ENCODE measurements at places on chromosomes 13 and 19. TPM values are rescaled to one million over a fixed set of nuclear protein-coding genes. Genes with fewer than 3 reads are reported as not detected.
A peak's percentile ranks its signal among the peaks of the same experiment; 100 is the strongest.

DNA sequence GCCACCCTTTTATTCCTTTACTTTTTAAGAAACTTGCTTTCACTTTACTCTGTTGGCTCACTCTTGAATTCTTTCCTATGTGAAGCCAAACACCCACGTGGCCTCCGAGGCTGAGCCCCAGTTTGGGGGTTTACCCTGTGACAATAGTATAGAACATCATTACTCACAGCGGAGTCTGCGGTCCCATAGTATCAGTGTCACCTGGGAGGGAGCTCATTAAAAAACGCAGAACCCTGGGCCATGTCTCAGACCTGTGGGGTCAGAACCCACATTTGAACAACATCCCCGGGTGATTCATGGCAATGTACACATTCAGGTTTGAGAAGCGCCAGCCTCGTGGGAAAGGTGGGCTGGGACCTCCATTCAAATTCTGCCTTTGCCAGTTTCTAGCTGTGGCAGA, 36.0 kb upstream of the UBL3 start:
- no peak for DNase-seq

GRCh38 chr19:17739121-17739875, 12.0 kb upstream of the FCHO1 start:
- no peak for DNase-seq

DNA sequence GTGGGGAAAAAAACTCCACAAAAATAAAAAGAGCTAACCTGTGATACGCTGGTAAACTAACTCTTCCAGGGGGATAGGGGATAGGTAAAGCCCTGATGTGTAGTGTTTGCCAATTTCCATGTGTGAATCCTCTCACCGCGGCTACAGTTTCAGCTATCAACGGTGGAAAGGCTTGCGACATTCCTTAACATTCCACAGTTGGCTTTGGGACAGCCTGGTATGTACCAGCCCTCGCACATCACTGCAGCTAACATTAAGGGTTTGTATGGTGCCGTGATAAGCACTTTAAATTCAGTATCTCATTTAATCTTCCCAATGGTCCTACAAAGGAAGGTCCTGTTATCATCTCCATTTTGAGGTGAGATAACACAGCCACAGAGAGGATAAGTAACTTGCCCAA, 112.4 kb downstream of the KATNAL1 start:
- no peak for DNase-seq

- no peak for DNase-seq
Observed at GRCh38 chr19:28436320-28436719, 776.6 kb downstream of the UQCRFS1 start.

GRCh38 chr13:75788481-75788981, 152.4 kb downstream of the LMO7 start:
- DNase-seq: peak; percentile 43

- no peak for DNase-seq
Observed at GRCh38 chr13:97221466-97221865, 667 bp upstream of the MBNL2 start.

DNA sequence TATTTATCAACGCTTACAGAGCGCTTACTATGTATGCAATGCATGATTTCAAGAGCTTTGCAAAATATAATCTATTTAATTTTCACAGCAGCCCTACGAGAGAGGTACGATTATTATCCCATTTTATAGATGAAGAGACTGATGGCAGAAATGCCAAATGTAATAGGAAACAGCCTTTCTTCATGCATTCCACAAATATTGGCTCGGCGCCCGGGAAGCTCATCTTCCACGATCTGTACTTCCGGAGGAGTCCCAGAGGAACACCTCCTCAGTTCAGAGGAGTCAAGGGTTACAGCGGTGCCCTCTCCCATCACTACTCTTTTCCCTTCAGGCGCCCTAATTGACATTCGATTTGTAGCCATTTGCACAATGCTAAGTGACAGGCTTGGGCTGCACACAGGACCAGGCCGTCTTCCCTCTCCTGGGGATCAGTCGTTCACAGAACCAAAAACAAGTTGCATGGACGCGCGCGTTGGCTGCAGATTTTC, 1.1 kb upstream of the ARHGAP35 start:
- peak; percentile 79 for DNase-seq

DNA sequence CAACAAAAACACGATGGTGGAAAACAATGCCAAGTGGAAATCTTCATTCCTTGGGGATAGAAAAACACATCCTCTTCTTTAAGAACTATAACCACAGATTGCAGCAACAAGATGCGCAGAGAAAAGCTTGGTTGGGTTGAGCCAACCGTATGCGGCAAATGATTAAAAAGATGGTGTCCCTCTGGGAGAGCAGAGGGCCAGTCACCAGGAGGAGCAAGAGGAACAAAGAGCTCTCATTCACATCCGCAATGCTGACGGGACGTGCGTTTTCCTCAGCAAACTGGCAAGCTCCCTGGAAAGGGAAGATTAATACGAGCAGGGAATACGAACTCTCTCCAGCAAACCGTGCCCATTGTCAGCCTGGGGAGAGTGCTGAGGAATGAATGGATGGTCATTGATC, 141.6 kb downstream of the KATNAL1 start:
- peak; percentile 9 for DNase-seq

DNA sequence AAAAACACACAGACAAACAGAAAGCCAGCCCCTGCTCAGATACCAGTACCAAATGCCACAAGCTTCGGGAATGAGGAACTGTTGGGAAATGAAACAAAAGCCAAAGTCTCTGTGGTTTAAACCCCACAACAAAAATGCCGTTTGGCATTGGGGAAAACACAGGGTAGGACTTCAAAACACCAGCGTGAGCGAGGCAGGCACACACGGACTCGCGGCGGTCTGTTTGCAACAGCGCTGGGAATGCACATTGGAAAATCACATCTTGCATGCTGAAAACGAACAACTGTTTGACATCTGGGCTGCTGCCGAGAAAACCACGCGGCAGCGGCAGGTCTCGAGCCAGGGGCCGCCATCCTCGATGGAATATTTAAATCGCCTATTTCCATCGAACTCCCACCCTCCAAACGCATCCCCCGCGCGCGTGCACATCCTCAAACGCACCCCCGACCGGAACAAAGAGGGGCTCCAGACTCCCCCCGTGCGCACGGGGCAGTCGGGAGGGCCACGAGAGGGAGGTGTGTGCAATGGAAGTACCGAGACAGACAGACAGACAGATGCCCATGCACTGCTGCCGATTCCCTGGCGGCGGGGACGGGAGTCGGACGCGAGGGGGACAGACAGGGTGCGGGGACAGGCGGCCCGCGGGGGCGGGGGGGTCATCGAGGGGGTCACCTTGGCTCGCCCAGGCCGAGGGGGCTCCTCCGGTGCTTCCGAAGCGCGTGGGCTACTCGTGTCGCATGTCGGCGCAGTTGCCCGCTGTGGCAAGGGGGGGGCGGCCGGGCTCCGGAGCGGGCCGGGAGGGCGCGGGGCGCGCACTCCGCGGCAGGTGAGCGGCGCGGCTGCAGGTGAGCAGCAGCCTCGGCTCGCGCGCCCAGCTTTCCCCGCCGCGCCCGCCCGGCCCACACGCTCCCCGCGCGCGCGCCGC, at the start of gene GPR12:
Gene GPR12 (minus strand): TSS at position 880 of the 925 bp plus-strand sequence. CDS start 959 bp downstream, outside the sequence.
- peak; percentile 8 for DNase-seq

- no peak for DNase-seq
Observed at GRCh38 chr13:111629926-111630325, 309.5 kb downstream of the TEX29 start.

- DNase-seq: no peak
Observed at GRCh38 chr13:39682788-39683187, 27.3 kb downstream of the COG6 start.

GRCh38 chr13:46320406-46320805, 66.6 kb downstream of the RUBCNL start:
- DNase-seq: no peak

- no peak for DNase-seq
Observed at GRCh38 chr13:106468207-106468606, 67.3 kb downstream of the EFNB2 start.

- DNase-seq: peak; percentile 30
Observed at GRCh38 chr13:23678795-23679194, 108.6 kb downstream of the TNFRSF19 start.

DNA sequence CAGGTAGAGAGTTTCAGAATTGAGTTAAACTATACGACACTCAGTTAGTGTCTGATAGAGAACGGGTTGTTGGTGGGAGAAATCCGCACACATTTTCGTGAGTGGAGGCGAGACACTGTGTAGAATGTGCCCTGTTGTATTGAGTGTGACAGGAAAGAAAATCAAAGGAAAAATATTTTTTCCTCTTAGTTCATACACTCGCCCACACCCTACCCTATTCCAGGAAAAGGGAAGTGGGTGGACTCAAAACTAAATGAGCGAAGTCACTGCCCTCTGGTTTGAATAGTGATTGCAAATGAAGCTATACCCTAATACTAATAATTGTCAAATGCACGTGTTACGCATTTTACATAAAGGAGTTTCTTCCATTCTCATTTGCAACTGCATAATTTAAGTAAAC, 2.0 kb downstream of the ZNF347 start:
- no peak for DNase-seq

DNA sequence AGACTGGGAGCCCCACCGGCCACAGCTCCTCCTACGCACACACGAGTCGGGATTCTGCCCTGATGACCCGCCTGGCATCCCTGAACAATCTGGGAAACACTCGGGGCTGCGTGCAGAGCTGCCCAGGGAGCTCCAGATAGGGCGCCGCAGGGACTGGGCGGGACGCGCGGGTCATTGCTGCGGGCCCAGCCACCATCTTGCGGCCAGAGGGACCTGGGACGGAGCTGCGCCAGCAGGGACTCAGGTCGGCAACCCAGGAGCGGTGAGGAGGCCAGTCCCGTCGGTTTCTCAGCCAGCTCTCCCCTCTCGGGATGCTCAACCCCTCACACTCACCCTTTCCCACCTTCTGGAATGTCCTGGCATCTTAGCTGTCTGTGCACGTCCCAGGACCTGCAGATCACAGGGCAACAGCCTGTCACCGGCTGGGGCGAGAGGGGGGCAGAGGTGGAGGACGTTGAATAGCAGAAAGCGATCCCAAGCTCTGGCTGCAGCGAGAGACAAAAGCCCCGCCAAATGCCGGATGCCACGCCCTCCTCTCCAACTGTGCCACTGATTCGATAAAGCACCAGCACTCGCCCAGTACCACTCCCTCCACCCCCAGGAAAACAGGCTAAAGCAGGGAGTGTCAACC, 20.4 kb upstream of the ZNF91 start:
- DNase-seq: peak; percentile 84

DNA sequence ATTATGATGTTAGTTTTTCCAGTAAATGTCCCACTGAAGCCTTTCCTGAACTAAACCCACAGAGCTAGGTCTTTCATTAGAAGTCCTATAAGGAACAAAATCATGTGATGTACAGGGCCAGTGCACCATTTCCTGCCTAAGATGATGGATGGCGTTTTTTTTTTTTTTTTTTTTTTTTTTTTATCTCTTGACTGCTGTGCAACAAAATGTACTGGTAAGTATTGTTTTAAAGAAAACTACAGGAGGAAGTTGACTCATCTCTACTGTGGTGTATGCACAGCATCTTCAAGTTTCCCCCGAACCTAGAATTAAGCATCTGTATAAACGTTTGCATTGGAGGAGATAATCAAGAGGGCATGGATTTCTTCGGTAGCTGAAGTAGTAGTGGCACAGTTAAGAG, 197.5 kb downstream of the NBEA start:
- DNase-seq: peak; percentile 55

- DNase-seq: no peak
Observed at GRCh38 chr13:78881054-78881453, 222.1 kb upstream of the OBI1 start.

- DNase-seq: no peak
Observed at GRCh38 chr13:41402691-41403511, 54.4 kb upstream of the RGCC start.

DNA sequence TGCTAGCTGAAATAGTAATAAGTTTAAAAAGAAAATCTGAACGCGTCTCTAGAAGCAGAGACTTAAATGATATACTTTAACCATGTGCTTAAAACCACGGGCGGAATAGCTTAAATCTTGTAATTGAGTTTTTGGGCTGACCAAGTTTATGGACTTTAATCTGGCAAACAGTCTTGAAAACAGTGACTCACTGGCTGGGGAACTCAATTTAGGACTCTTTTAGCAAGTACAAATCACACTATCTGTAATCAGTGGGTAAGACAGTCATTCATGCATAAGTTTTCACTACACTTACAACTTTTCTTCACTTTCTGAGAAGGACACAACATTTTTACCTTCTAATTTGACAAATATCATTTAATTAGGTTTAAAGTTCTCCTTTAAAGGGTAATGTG, 26.8 kb downstream of the ZNF627 start:
- DNase-seq: peak; percentile 75

DNA sequence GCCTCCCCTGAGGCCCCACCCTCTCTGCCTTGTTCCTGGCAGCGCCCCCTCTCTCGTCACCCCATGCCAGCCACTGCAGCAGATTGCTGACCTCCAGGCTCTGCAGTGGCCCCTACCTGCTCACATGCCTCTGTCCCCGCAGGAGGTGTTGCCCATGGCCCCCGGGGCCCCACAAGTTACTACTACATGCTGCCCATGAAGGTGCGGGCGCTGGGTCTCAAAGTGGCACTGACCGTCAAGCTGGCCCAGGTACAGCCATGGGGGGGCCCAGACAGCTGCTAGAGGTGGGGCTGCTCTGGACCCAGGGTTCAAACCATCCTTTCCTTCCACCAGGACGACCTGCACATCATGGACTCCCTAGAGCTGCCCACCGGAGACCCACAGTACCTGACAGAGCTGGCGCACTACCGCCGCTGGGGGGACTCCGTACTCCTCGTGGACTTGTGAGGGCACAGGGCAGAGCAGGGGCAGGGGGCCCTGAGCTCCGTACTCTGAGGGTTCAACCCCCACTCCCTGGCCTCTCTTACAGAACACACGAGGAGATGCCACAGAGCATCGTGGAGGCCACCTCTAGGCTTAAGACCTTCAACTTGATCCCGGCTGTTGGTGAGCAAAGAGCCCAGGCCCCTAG, 6.2 kb downstream of the MRPL4 start:
- no peak for DNase-seq

DNA sequence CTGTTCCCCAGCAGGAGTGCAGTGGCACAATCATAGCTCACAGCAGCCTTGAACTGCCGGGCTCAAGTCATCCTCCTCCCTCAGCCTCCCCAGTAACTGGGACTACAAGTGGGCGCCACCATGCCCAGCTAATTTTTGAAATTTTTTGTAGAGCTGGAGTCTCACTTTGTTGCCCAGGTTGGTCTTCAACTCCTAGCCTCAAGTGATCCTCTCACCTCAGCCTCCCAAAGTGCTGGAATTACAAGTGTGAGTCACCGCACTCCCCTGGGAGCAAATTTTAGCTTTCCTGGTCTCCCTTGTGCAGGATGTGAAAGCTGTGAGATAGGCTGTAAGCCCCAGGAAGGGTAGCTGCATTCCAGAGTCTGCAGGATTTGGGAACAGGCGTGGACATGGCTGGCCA, 5.4 kb upstream of the GARRE1 start:
- no peak for DNase-seq

ZFR2 gene
- total RNA-seq: not detected

SIAH3 gene
- total RNA-seq: 0.10 TPM

RPS15 gene
- total RNA-seq: 1,527 TPM

CGB3 gene
- total RNA-seq: 7.0 TPM

KLK11 gene
- not detected for total RNA-seq

NCR1 gene
- not detected for total RNA-seq

NLRP5 gene
- not detected for total RNA-seq

GRK1 gene
- total RNA-seq: not detected

MRPL34 gene
- total RNA-seq: 83.3 TPM

LILRA1 gene
- not detected for total RNA-seq

CCDC8 gene
- not detected for total RNA-seq

ZNF66 gene
- total RNA-seq: 0.69 TPM

PSPN gene
- total RNA-seq: 1.3 TPM

ZNF737 gene
- 0.20 TPM for total RNA-seq
